ENCODE measurements at places on chromosomes 13 and 19. TPM values are rescaled to one million over a fixed set of nuclear protein-coding genes. Genes with fewer than 3 reads are reported as not detected.

The KLK14 gene
- polyA plus RNA-seq = 0.12 TPM

The ZNF91 gene
- polyA plus RNA-seq = 57.6 TPM

The DBP gene
- polyA plus RNA-seq = 4.0 TPM

The PROZ gene
- 1.0 TPM for polyA plus RNA-seq

The CBY2 gene
- polyA plus RNA-seq = not detected

The PLPP2 gene
- polyA plus RNA-seq = 1.6 TPM

The PSG1 gene
- 0.06 TPM for polyA plus RNA-seq

The CEACAM20 gene
- 2.6 TPM for polyA plus RNA-seq

The ZNF776 gene
- polyA plus RNA-seq = 21.3 TPM

The RPL18 gene
- 2,091 TPM for polyA plus RNA-seq

The ARHGAP33 gene
- 22.2 TPM for polyA plus RNA-seq
